Panc1 (cell line): ENCODE measurements at places on chromosomes 3 and 15. TPM values are rescaled to one million over a fixed set of nuclear protein-coding genes. Genes with fewer than 3 reads are reported as not detected.

- no peak overlapping the region for H3K4me3 ChIP-seq
- H3K27me3 ChIP-seq: peaks cover under 1% of the 10 kb centered on the region; the same call in 1 of the 2 replicates
- DNase-seq: no peak
- no peaks in the 10 kb centered on the region for H3K4me1 ChIP-seq
Measured at GRCh38 chr3:185172086-185173049, 19.5 kb upstream of the C3orf70 start.

GRCh38 chr3:52136513-52136912 is 17.7 kb downstream of the POC1A start:
- no peaks in the 10 kb centered on the region for H3K27me3 ChIP-seq
- no peak overlapping the region for H3K4me3 ChIP-seq
- no peak overlapping the region for H3K27ac ChIP-seq
- H3K4me1 ChIP-seq: no peaks in the 10 kb centered on the region

DNA sequence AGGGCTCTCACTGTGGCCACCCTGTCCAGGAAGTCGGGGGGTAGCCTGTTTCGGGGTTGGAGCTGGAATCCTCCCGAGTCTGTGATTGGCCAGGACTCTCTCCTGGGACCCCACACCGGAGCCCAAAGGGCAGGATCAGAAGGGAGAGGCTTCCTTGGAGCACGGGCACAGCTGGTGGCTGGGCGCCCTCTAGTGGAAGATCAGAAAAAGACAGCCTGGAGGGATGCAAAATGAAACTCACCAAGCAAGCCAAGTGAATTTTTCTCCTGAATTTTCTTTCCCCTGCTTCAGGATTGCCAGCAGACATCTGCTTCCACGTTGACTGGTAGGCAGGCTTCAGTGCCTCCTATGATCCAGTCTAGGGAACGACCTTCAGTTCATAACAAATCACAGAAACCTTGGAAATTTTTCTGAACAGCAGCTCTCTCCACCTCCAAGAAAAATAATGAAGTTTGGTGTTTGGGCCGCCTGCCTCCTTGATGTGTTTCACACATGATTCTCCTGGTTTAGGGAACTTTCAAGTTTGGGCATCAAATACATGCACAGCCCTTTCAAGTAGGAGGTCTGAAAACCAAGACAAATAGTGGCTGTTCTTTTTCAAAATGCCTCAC is 224.6 kb downstream of the VPS13C start:
- 0 out of 2 replicates have a peak overlapping the region, but pooled peaks have one; percentile 14 for H3K4me3 ChIP-seq
- no peaks in the 10 kb centered on the region for H3K36me3 ChIP-seq
- peak; percentile 43 for DNase-seq
- H3K27me3 ChIP-seq: no peaks in the 10 kb centered on the region; the same call in 1 of the 2 replicates
- peaks cover 7% of the 10 kb centered on the region; the same call in 1 of the 2 replicates for H3K4me1 ChIP-seq

- H3K27me3 ChIP-seq: no peaks in the 10 kb centered on the region
- H3K4me3 ChIP-seq: no peak overlapping the region
- H3K4me1 ChIP-seq: no peaks in the 10 kb centered on the region
- peaks cover 2% of the 10 kb centered on the region; the same call in 1 of the 2 replicates for H3K36me3 ChIP-seq
- H3K27ac ChIP-seq: no peak overlapping the region
- no peak for DNase-seq
Measured at GRCh38 chr3:183038757-183039156, 58.4 kb upstream of the DCUN1D1 start.

GRCh38 chr3:187068787-187069186 is 70.5 kb downstream of the RPL39L start:
- no peak overlapping the region for H3K4me3 ChIP-seq
- H3K27ac ChIP-seq: no peak overlapping the region
- no peaks in the 10 kb centered on the region for H3K4me1 ChIP-seq

CTXN2 gene
- total RNA-seq: 0.05 TPM

- H3K4me3 ChIP-seq: no peak overlapping the region
- no peak overlapping the region for H3K27ac ChIP-seq
- H3K27me3 ChIP-seq: no peaks in the 10 kb centered on the region
- no peak for DNase-seq
Measured at GRCh38 chr3:77158730-77159581, 119.1 kb downstream of the ROBO2 start.

GRCh38 chr3:195319060-195319459 is 48.1 kb upstream of the XXYLT1 start:
- no peaks in the 10 kb centered on the region for H3K36me3 ChIP-seq
- H3K27me3 ChIP-seq: no peaks in the 10 kb centered on the region
- no peaks in the 10 kb centered on the region for H3K4me1 ChIP-seq
- no peak for DNase-seq

- no peaks in the 10 kb centered on the region for H3K27me3 ChIP-seq
- DNase-seq: no peak
- no peak overlapping the region for H3K27ac ChIP-seq
Measured at GRCh38 chr15:101615414-101615985, 36.7 kb downstream of the TM2D3 start.

DNA sequence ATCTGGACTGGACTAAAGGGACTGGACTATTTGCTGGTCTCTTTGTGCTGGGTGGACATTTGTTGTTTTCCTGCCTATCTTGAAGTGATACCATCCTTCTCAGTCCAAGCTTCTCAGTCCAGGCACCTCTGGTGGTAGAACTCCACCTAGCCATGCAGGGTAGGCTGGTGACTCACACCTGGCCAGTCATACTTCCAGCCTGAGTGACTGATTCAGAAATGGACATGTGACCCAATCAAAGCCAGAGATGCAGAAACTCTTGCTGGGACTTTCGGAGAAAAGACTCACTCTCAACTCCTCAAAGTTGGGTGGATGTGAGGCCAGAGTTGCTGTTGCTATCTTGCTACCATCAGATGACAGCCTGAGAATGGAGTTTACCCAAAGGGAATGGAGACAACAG is 5.6 kb upstream of the ASB14 start:
- no peaks in the 10 kb centered on the region for H3K27me3 ChIP-seq
- H3K27ac ChIP-seq: no peak overlapping the region
- peak; percentile 22 for DNase-seq
- no peaks in the 10 kb centered on the region for H3K36me3 ChIP-seq
- H3K4me3 ChIP-seq: no peak overlapping the region

- H3K4me3 ChIP-seq: no peak overlapping the region
- no peaks in the 10 kb centered on the region for H3K36me3 ChIP-seq
- no peaks in the 10 kb centered on the region for H3K27me3 ChIP-seq
Measured at GRCh38 chr3:190491533-190492054, 22.3 kb upstream of the IL1RAP start.

ABCC5 gene
- 35.1 TPM for total RNA-seq

- no peak overlapping the region for H3K4me3 ChIP-seq
- H3K27me3 ChIP-seq: no peaks in the 10 kb centered on the region
- H3K4me1 ChIP-seq: no peaks in the 10 kb centered on the region
- DNase-seq: no peak
Measured at GRCh38 chr3:36295296-36295695, 85.0 kb upstream of the STAC start.

GRCh38 chr15:95280711-95281110 is 1049.3 kb downstream of the MCTP2 start:
- DNase-seq: no peak
- no peak overlapping the region for H3K4me3 ChIP-seq
- H3K27me3 ChIP-seq: no peaks in the 10 kb centered on the region
- no peak overlapping the region for H3K27ac ChIP-seq

ATP13A5 gene
- not detected for total RNA-seq

DNA sequence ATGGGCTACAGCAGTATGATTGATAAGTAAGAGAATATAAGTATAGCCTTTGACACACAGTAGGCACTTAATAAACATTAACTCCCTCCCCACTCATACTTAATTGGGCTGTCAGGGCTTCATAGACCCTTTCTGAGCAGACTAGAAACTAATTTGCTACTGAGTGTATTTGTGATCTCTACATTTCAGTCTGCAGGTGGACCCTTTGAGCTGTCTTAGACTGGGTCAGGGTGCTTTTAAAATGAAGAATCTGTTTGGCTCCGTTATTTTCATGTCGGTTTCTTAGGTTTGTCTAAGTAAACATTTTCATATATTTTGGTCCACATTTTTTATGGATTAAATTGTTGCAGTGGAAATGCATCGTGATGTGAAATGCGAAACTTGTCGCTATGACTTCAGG is 50.3 kb upstream of the SELENOK start:
- no peaks in the 10 kb centered on the region for H3K4me1 ChIP-seq
- peaks cover 2% of the 10 kb centered on the region; the same call in 1 of the 2 replicates for H3K27me3 ChIP-seq
- H3K36me3 ChIP-seq: no peaks in the 10 kb centered on the region
- H3K27ac ChIP-seq: no peak overlapping the region
- DNase-seq: no peak
